ENCODE measurements at places on chromosomes 6 and 20.

GRCh38 chr6:110327391-110327790, 30.8 kb downstream of the METTL24 start:
- DNase-seq = no peak

GRCh38 chr6:69768664-69769063, 28.1 kb downstream of the LMBRD1 start:
- DNase-seq = no peak

DNA sequence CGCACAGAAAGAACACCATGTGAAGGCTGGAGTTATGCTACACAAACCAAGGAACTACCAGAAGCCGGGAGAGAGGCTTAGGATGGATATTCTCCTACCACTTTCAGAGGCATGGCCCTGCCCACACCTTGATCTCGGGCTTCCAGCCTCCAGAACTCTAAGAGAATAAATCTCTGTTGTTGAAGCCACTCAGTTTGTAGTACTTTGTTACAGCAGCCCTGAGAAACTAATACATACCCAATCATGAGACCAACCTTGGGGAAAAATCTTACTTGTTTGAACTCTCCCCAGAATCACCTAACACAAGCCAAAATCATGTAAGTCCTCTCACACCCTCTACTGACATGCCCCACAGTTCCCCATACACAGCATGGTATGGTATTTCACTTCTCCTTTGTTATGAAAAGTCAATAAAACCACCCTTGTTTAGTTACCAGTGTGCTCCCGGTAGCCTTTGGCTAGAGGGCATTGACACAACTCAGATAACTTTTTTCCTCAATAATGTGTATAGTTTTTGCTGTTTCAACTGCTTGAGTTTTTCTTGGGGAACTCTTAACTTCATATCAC, 40.7 kb upstream of the SLC2A12 start:
- no peak for DNase-seq

GRCh38 chr20:20369250-20370093, 1.6 kb downstream of the INSM1 start:
- DNase-seq = no peak
